ENCODE measurements at places on chromosomes 3 and 15. TPM values are rescaled to one million over a fixed set of nuclear protein-coding genes. Genes with fewer than 3 reads are reported as not detected.

Gene NOX5
- total RNA-seq: not detected

GRCh38 chr3:40753291-40753770 is 228.6 kb downstream of the ZNF621 start:
- no peaks in the 10 kb centered on the region for H3K36me3 ChIP-seq
- no peak overlapping the region for H3K4me3 ChIP-seq
- H3K27me3 ChIP-seq: peaks cover 3% of the 10 kb centered on the region
- no peaks in the 10 kb centered on the region for H3K4me1 ChIP-seq
- H3K27ac ChIP-seq: no peak overlapping the region

- DNase-seq: no peak
- no peaks in the 10 kb centered on the region for H3K4me1 ChIP-seq
- no peaks in the 10 kb centered on the region for H3K27me3 ChIP-seq
- no peak overlapping the region for H3K27ac ChIP-seq
- no peaks in the 10 kb centered on the region for H3K36me3 ChIP-seq
Measured at GRCh38 chr3:19662486-19662885, 271.5 kb downstream of the EFHB start.

DNA sequence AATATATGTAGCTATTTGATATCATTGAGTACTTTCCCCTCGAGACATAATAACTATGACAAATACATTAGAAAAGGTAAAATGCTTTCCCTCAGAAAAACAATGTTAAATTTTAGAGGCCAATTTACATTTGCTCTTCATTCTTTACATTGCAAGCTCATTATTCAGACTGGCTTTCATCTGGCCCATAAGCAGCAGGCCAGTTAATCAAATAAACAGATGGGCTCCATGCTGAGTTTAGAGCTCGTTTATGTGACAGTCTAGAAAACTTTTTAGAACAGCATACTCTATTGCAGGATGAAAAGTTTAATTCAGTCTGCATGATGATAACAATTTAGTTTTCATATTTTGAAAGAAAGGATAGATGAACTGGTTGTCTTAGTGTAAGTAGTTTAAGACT is 150.6 kb downstream of the DUT start:
- no peak overlapping the region for H3K4me3 ChIP-seq
- no peak for DNase-seq
- no peaks in the 10 kb centered on the region for H3K36me3 ChIP-seq
- H3K27ac ChIP-seq: no peak overlapping the region

DNA sequence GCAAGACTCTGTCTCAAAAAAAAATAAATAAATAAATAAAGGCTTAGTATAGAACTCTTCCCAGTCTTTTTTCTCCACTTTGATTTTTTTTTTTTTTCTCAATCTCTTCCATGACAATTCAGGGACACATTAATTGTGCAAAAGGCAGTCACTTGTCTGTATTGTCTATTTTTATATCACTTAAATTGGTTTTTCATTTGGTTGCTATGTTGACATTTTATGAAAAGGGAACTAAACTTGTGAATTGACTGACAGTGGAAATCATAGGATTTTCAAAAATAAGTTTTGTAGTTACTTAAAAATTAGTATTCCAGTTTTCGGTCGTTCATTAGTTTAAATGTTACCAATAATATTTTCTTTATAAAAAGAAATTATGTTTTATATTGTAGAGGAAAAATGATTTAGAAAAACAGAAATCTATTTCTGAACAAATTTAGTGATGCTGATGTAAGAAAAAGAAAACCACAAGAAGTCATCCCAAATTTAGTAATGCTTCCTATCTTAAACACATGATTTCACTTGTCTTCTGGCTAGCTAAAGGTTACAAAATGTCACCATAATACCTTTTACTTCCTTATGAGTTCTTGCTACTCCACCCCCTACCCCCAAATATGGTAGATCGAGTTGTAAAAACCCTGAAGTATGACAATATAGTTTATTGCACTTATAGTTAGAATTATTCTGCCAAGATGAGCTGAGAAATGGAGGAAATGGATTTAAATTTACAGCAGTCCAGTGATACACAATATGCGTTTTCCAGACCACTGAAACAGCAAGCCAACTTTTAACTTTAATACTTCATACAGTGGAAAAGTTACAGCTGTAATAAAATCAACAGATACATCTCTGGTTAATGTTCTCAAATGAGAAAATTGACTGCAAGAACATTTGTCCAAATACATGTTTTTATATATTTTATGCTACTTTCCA is 37.0 kb downstream of the PPARG start:
- peaks cover 15% of the 10 kb centered on the region for H3K27me3 ChIP-seq
- peaks cover 3% of the 10 kb centered on the region for H3K4me1 ChIP-seq
